ENCODE measurements at places on chromosomes 13 and 19.

- no peak for DNase-seq
Measured at GRCh38 chr19:48473161-48473966, 4.2 kb downstream of the CYTH2 start.

GRCh38 chr19:49205114-49205513, 47.5 kb downstream of the TRPM4 start:
- no peak for DNase-seq

DNA sequence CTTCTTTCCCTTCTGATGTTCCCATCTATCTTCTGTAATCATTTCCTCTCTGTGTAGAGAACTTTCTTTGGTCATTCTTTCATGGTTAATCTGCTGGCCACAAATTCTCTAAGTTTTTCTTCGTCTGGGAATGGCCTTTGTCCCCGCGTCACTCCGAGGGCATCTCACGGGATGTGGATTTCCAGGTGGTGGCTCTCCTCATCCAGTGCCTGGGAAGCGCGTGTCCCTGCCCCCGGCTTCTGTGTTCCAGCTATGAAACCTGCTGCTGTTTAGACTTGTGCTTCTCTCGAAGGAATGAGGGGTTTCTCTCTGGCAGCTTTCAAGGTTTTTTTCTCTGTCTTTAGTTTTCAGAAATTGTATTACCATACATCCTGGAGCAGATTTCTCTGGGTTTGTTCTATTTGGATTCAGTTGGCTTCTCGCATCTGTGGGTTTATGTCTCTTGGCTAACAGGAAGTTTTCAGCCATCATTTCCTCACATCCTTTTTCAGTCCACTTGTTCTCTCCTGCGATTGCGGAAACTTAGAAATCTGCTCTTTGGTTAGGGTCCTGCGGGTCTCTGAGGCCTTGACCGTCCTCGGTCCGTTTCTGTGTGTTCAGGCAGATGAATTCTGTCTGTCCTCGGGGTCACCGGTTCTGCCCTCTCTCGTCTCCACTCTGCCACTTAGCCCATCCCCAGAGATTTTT, 36.9 kb upstream of the DCUN1D2 start:
- DNase-seq = no peak

- DNase-seq = no peak
Measured at GRCh38 chr19:49515767-49516166, 3.3 kb downstream of the FCGRT start.

GRCh38 chr13:40228496-40228895, 437.9 kb downstream of the FOXO1 start:
- DNase-seq = no peak

GRCh38 chr19:51926426-51926783, 867 bp upstream of the ZNF613 start:
- no peak for DNase-seq

Data from A549 (cell line).